ENCODE measurements at places on chromosomes 6 and 20.
A peak's percentile ranks its signal among the peaks of the same experiment; 100 is the strongest.

DNA sequence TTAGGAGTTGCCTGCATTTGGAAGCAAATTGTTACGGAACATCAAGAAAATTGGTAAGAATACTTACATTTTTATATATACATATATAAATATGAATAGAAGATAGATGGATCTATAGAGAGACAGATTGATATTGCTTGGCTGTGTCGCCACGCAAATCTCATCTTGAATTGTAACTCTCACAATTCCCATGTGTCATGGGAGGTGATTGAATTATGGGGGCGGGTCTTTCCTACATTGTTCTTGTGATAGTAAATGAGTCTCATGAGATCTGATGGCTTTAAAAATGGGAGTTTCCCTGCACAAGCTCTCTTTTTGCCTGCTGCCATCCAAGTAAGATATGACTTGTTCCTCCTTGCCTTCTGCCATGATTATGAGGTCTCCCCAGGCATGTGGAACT, 180.8 kb upstream of the HEY2 start:
- no peak for DNase-seq

- no peak for DNase-seq
These were observed 438 bp upstream of the TMC2 start for GRCh38 chr20:2535711-2536559.

GRCh38 chr6:428047-428603, 36.6 kb downstream of the IRF4 start:
- DNase-seq = no peak

DNA sequence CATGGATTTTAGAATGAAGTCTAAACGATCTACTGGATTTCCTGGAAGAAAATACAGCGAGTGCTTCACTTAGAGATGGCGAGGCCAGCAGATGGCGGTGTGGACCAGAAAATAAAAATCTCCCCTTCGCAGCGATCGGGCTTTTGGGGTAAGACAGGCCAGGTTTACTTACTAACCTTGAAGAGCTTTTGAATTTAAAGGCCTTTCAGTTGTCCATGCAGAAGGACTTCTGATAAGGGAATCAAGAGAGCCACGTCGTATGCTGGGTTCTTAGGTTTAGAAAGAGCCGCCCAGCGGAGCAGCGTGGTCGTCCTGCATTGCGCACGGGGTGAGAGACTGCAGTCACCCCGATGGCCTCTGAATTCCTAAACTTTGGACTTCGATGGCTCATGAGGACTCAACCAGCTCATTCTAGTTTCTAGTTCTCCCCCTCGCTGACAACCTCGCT, 125.2 kb upstream of the RALGAPA2 start:
- DNase-seq = peak; percentile 73

DNA sequence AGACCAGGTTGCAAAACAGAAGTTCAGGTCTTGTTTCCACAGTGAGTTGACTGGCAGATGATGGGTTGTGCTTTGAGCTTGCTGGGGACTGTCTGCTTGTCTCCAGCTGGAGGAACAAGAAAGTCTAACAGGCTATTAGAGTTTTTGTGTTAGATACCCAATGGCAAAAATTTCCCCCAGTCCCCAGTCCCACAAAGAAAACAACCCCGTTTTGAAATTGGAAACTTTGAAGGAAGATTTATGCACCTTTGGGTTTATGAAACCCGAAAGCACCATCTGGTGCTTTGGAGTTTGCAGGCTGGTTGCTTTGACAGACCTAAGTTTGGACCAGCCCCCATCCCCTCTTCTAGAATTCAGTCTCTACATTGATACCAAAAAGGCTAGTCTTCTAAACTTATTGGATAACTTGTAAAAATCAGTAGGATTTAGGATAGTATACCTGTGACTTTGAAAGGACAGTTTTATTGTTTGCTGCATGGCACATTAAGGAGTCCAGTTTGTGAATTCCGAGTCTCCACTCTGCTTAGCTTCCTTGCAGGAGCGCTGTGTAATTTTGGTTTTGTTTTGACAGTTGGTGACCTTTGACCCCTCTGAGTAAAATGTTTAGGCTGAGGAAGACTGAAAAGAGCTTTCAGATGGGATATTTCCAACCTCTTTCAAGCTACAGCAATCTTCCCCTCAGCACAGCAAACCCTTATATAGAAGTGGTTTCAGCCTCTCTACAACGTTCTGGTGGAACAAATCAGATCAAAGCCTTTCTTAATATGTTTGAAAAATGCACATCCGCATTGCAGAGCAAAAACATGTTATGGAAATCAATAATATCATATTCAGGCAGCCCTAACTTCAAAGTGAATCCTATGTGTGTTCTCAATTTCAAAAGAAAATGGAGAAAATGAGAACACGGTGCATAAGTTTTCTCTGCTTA, 25.5 kb upstream of the PRL start:
- DNase-seq = no peak

GRCh38 chr20:21047981-21048380, 58.2 kb downstream of the LINC00237 start:
- no peak for DNase-seq

DNA sequence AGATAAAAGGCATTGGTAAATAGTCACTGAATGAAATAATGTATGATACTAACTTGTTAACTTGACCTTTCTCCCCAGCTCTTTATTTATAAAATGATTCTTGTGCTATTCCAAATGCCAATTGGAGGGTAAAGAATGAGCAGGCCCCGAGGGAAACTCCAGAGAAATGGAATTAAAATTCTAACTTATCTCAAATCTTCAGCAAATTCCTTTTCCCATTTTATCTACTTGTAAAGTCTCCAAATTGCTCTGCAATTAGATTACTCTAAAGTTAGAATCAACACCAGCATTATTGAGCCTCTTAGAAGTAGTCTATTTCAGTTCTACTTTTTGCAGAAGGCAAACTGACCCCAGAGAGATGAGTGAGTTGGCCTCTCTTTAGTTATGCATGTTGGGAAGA, 165.9 kb upstream of the PREP start:
- DNase-seq = no peak

- DNase-seq = no peak
These were observed 98.4 kb downstream of the CDKAL1 start for GRCh38 chr6:20632696-20633095.

- no peak for DNase-seq
These were observed 20.3 kb downstream of the ANKS1A start for GRCh38 chr6:34909320-34909883.

DNA sequence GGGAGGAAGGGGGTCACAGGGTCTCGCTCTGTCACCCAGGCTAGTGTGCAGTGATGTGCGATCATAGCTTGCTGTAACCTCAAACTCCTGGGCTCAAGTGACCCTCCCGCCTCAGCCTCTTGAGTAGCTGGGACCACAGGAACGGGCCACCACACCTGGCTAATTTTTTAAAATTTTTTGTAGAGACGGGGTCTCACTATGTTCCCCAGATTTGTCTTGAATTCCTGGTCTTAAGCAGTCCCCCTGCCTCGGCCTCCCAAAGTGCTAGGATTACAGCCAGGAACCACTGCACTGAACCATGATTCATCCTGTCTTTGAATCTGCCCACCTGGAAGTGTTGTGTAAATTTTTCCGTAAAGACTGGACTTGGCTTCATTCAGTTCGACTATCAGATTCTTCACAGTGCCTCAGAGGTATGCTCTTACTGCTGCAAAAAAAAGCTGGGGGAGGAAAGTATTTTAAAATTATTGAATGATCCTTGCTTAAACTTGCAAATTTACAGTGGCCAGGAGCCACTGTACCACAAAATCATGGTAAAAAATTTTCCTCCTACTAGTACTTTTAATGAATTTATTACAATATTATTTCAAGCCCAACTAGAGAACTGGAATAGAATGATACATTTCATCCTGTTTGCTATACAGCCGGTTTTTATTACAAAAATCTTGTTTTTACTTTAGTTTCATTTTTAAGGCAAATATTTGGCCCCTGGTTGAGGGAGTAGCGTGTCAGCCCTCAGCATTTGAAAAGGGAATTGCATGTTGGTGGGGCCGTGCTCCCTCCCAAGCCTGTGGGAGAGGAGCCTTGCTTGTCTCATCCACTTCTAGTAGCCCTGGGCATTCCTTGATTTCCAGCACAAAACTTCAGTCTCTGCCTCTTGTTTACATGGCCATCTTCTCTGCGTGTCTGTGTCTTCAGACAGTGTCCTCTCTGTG, 202.5 kb upstream of the SGK1 start:
- DNase-seq = no peak

DNA sequence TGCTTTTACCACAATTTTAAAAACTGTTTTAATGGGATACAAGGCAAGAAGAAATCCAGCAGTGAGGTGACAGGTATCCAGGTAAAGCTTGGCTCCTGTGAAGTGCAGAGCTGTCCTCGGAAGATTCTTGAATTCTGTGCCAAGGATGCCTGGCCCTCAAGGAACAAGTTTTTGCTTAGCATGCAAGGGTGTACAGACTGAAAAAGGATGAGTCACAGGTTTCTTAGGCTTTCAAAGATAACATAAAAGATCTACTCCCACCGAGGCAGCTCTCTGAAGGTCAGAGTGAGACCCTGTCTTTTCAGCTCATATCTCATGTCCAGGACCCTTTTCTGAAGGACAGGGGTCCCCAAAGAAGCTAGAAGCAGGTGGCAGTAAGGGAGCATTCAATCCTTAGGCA, 83.3 kb downstream of the CHD6 start:
- no peak for DNase-seq

GRCh38 chr6:11092668-11093375, 812 bp upstream of the SMIM13 start:
- DNase-seq = no peak

GRCh38 chr6:81741689-81742088, 10.8 kb downstream of the TENT5A start:
- no peak for DNase-seq

DNA sequence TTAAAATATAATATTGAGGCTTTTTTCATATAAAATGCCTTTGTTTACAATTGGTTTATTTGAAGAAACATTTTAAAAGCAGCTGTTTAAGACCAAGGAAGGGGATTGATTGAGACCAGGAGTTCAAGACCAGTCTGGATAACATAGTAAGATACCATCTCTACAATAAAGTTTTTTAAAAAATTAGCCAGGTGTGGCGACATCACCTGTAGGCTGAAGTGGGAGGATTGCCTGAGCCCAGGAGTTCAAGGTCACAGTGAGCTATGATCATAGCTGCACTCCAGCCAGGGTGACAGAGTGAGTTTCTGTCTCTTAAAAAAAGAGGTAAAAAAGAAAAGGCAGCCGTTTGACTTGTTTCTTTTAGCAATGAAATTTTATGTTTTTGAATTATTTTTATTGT, 117.0 kb downstream of the STXBP5 start:
- no peak for DNase-seq

Measured in mucosa of descending colon (tissue), 3 donors.